Activated CD4-positive, alpha-beta T cell treated with anti-CD3 and anti-CD28 coated beads, Interleukin-2, amount 50 U/mL, for 1 hour (primary cell): ENCODE measurements at places on chromosomes 2 and 18.

DNA sequence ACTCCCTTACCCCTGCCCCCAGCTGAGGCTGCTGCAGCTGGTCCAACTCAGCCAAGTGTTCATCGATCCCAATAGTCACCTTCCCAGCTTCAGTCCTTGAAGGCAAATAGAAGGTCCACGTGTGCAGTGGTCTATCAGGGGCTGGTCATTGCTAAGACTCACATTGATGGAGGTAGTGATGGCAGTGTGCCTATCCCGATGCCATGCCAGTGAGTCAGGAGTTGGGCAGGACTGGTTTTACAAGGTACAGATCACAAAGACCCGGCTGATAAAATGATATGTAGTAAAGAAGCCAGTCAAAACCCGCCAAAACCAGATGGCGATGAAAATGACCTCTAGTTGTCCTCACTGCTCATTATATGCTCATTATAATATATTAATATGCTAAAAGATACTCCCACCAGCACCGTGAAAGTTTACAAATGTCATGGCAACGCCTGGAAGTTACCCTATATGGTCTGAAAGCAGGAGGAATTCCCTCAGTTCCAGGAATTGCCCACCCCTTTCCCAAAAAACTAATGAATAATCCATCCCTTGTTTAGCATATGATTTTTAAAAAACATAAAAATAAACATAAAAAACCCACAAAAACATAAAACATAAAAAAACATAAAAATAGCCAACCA lies 2.9 kb upstream of the C2orf80 start:
- no peak for DNase-seq

DNA sequence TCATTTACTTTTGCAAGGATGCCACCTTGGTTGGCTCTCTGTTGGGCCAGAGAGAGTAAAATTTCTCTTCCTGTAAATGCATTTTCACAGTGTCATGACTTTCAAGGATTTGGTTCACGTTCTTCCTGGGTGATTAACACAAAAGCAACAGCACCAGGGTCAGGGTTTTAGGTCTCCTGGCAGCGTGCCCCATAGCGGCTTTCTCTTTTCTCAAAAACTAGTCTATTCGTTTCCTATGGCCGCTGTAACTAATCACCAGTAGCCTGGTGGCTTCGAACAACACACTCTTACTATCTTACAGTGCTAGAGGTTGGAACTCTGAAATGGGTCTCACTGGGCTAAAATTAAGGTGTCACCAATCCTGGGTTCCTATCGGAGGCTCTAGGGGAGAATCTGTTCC lies 56.3 kb upstream of the ACMSD start:
- DNase-seq: no peak

- no peak for DNase-seq
These were observed 292.9 kb upstream of the TMEFF2 start for GRCh38 chr2:192487636-192488035.

DNA sequence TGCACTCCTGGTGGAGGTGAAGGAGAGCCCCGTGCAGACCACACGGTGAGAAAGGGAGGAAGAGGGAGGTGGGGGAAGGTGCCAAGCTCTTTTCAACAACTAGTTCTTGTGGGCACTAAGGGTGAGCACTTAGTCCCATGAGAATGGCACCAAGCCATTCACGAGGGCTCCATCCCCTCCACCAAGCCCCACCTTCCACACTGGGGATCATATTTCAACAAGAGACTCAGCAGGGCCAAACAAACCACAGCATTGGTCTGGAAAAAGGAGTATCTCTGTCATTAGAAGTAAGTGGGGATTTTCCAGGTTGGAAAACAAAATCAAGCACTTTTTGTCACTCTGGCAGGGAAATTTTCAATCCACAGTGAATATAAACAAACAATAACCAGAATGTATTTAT lies 38.4 kb downstream of the ZAP70 start:
- DNase-seq: no peak

- DNase-seq: no peak
These were observed 141.3 kb upstream of the AGAP1 start for GRCh38 chr2:235352541-235352940.

DNA sequence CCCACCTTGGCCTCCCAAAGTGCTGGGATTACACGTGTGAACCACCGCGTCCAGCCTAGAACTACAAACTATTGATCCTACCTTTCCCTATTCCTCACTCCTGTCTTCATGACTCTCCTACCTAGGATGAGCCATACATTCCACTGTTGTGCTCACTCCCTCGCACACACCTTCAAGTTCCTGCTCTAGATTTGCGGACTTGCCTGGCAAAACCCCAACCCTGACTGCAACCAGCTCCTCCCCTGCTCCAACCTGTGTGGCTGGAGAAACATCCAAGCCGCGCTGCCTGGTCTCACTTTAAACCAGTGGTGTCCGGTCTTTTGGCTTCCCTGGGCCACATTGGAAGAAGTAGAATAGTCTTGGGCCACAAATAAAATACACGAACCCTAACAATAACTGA lies 5.0 kb upstream of the DNPEP start:
- no peak for DNase-seq

- no peak for DNase-seq
These were observed 317.4 kb downstream of the AGPS start for GRCh38 chr2:177709986-177710401.

DNA sequence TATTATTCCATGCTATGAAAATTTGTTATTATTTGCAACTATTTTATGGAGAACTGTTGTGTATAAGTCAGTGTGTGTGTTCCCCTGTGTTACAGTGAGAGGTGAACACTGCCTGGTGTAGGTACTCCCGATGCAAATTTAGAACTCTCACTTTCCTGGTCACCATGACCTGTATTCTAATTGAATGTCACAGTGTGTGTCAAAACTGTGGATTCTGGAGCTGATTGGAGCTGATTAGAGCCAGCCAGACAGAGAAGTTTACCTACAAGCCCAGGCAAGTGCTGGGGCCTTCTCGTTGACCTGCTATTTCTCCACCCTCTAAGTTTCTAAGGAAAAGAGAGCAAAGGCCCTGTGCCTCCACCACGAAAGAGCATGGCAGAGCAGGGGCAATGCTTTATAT lies 216.0 kb downstream of the NYAP2 start:
- DNase-seq: no peak

DNA sequence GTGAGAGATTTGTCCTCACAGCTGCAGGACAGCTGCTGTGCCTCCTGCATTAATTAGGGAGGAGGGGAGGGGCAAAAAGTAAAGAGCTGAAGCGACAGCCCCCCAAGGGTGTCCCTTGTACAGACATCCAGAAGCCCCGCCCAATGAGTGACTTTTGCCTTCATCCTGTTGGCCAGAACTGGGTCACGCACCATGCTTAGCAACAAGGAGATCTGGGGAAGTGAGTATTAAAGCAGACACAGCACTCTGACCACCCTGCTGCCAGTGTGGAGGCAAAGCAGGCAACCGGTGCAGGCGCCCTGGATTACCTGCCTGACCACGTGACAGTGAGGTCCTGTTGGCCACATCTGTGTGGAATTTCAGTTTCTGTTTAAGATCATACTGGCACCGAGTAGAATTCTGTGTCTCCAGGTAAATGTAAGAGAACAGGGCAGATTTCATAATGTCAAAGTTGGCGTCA lies 21.5 kb upstream of the BIN1 start:
- DNase-seq: no peak

DNA sequence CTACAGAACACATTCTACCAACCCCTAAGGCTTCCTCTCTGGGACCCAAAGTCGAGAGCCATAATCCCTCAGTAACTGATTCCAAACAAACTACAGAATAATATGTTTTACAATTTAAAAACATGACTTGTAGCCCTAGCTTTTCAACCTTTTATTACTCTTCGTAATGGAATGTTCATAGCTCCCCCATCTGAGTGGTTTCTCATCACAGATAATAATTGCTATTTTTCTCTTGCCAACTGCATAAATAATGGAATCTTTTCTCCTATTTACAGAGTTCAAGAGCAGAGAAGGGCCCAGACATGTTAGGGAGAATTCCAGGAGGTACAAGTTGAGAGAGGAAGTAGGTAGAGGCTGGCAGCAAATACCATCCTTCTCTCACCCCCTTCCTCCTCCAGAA lies 59.9 kb upstream of the CERS6 start:
- DNase-seq: no peak

GRCh38 chr2:64283641-64284361 lies 139.6 kb upstream of the PELI1 start:
- DNase-seq: no peak

DNA sequence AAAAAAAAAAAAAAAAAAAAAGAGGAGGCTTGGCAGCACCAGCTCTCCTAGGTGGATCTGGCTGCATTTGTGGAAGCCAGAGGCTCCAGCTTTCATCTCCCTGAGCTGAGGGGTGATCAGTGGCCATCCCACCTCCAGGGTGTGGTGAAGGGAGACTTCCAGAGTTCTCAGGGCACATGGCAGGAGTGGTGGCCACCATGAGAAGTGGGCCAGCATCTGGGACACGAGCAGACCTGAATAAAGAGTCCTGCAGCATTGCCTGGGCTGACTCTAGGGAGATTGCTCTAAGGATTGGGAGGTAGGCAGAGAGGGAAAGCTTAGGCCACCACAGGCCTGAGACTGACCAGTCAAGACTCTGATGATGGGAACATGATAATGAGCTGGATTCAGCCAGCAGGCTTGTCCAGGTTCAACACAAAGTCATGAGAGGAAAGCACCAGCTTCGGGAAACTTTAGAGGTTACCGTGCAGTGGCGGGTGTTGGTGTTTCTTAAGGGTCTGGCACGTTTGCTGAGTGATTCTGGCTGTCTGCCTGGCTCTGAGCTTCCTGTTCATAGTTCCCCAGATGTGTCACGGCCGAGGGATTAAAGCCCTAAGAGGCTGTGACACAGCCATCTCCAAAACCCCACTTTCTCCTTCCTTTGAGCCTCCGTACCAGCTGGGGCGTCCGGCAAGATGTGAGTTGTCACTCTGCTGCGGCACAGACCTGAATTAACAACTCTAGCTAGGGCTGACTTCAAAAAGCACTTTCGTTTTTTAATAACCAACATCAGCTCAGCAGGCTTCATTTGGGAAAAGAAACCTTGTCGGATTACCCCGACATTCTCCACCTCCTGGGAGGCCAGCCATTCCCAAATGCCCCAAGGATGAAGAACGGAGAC lies 38.3 kb upstream of the IL1R1 start:
- DNase-seq: peak; percentile 29

- no peak for DNase-seq
These were observed 244.7 kb downstream of the HNMT start for GRCh38 chr2:138209009-138209408.

- no peak for DNase-seq
These were observed 46.7 kb downstream of the RPL37A start for GRCh38 chr2:216545359-216545758.

GRCh38 chr2:152028182-152028862 lies 70.5 kb downstream of the CACNB4 start:
- DNase-seq: no peak

GRCh38 chr2:106122157-106122556 lies 71.9 kb downstream of the UXS1 start:
- no peak for DNase-seq

DNA sequence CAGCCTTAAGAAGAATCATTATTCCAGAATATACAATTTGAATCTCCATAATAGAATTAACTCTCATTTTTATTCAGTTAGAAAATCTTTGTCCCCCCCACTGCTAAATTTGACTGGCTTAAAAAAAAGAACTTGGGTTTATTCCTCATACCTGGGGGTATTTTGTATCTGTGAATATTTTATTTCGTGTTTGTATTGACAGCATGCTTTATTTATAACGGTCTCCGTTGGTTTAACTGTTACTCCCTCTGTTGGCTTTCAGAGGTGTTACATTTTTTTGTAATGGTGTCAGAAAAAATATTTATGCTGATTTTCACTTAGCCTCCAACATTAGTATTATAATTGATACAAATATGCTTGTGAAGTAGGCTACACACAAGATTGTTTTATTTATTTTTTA lies 109.1 kb downstream of the HAUS1 start:
- no peak for DNase-seq

DNA sequence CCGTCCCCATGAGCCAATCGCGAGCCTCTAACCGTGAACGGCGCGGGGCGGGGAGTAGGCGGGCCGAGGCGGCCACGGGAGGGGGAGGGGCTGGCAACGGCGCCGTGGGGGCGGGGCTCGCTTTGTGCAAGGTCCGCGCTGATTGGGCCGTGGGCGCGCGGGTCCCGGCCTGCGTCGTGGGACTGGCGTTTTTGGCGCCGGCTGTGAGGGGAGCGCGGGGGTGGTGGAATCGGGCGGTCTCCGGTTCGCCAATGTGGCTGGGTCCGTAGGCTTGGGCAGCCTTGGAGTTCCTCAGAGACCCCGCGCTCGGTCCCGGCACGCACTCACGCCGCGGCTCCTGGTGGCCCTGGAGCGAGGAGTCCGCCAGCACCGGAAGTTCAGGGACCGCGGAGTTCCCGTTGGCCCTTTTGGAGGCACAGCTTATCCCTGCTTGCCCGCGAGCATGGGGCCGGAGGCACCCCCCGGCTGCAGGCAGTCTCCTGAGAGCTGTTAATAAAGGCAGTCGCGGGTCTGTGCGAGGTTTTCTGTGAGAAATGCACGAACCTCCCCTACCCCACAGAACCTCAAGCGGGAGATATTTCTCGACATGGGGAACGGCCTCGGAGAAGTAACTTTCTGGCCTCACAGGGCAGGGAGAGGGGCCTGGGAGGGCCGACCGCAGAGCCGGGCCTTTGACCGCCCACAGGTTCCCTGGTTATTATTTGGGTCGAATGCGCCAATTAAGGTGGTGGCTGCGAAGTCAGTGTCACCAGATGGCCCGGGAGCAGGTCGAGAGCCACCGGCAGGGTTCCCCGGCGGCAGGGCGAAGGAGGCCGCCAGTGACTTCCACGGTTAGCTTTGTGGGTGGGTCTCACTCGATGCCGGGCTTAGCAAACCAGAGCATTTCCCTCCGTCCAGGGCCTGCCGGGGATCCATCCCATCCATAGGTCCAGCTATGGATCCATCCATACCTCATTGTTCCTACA lies 574 bp upstream of the NCL start:
- DNase-seq: peak; percentile 98

DNA sequence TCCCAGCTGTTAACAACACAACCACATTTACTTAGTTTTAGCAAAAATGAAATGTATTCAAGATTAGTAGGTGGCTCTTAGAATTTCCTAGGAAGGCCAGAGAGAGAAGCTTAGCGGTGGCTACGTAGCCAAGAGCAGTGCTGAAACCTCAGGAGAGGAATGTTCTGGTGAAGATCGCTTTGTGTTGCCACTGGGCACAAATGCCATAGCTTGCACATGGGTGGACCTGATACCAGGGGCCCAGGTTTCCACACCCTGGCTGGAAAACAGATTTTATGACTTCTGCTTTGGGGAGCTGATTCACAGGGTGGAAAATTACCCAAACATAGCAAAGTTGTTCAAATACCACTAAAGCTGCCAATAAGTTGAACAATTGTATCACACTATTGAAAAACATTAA lies 43.4 kb downstream of the THUMPD2 start:
- DNase-seq: no peak

- peak; percentile 13 for DNase-seq
These were observed 87.2 kb downstream of the LONRF2 start for GRCh38 chr2:100235098-100235497.

GRCh38 chr2:55459714-55460274 lies 40.1 kb upstream of the CCDC88A start:
- no peak for DNase-seq

GRCh38 chr2:114550895-114551793 lies 108.7 kb downstream of the DPP10 start:
- no peak for DNase-seq

GRCh38 chr2:147925886-147926285 lies 81.1 kb downstream of the ACVR2A start:
- DNase-seq: no peak

GRCh38 chr2:203097735-203098134 lies 83.1 kb downstream of the NBEAL1 start:
- no peak for DNase-seq
